Left lung (tissue), 14 donors: ENCODE measurements at places on chromosomes 16 and 17. TPM values are rescaled to one million over a fixed set of nuclear protein-coding genes. Genes with fewer than 3 reads are reported as not detected.

DNA sequence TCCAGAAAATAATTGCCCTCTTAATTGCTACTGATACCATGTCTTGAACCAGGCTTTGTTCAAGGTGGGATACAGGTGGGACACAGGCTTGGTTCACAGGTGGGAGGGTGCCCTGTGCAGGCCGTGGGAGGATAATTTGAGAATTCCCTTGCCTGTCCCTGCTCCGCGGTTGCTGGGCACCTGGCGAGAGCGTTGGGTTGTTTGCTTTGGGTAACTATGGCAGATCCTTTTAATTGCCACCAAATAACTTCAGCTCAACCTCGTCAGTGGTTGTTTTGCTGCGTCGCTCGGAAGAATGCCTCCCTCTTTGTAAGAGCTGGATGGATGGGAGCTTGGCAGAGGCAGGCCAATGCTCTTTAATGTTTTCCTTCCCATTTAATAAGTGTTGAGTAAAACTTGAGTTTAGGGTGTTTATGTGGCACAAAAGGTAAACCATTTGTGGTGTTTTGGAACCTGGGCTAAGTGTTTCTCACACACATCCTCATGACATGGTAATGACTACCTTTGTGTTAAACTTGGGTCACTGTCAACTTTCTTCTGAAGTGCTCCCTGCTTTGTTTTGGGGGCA lies 202.5 kb downstream of the MSI2 start:
- H3K36me3 ChIP-seq = no peaks in the 10 kb centered on the region
- H3K27me3 ChIP-seq = no peaks in the 10 kb centered on the region
- H3K4me3 ChIP-seq = no peak overlapping the region
- peaks cover 24% of the 10 kb centered on the region for H3K4me1 ChIP-seq
- no peak for DNase-seq

SLC12A3 gene
- total RNA-seq = not detected

DNA sequence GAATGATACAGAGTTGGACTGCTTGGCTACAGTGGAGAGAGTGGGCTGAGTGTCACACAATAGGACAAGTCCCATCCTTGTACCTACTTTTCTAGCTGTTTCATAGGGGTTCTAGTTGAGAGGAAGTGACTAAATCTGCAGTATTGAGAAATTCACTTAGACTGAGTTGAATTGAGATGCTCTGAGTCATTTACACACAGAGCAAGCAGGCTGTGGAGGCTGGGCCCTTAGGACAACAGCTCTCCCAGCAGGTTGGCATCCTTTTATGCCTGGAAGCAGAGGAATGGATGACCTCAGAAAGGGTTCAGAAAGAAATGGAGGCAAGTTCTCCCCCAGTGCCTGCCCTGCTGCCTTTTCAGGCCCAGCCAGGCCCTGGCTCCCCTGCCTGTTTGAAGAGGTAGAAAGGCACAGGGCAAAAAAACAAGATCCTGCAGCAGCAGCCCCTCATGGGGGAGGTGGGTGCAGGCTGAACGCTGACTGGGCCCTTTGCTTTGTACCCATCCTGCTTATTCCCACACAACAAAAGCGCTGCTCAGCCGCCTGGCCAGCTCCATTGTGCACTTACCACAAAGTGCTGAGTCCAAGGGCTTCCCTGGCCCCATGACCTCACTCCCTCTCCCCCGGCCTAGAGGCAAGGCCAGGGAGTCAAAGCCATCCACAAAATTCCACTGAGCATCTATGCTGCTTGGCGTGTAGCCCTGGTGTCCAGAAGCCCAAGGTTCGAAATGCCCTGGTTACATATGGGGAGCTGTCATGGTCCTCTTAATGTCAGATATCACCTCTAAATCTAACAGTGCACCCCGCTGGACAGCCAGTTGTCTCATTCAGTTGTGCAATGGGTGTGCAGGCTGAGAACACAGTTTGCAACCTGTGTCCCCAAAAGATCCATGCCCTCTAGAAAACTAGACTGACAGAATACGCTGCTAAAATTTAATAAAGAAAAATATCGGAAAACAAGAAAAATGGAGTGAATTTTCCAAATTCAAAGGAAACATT lies 5.4 kb upstream of the CRYBA1 start:
- DNase-seq = no peak
- H3K4me3 ChIP-seq = no peak overlapping the region
- H3K27me3 ChIP-seq = no peaks in the 10 kb centered on the region
- no peaks in the 10 kb centered on the region for H3K36me3 ChIP-seq

GRCh38 chr16:82111944-82112343 lies 58.1 kb downstream of the MPHOSPH6 start:
- H3K27me3 ChIP-seq = no peaks in the 10 kb centered on the region
- H3K4me3 ChIP-seq = no peak overlapping the region
- no peak overlapping the region for H3K27ac ChIP-seq
